CD14-positive monocyte (primary cell): ENCODE measurements at places on chromosomes 5 and 9. TPM values are rescaled to one million over a fixed set of nuclear protein-coding genes. Genes with fewer than 3 reads are reported as not detected.

The BAAT gene
- not detected in 2 replicates for polyA plus RNA-seq

The PDE4D gene
- polyA plus RNA-seq: 2.8 TPM

The GRIA1 gene
- not detected for polyA plus RNA-seq

The RGS7BP gene
- polyA plus RNA-seq: not detected

The ERCC6L2 gene
- 18.9 TPM for polyA plus RNA-seq

The COL27A1 gene
- not detected for polyA plus RNA-seq

The ACOT12 gene
- not detected for polyA plus RNA-seq
